Activated naive CD4-positive, alpha-beta T cell treated with Interleukin-2 at 50 U/mL for 16 hours (primary cell): ENCODE measurements at places on chromosomes 1 and 21.
A peak's percentile ranks its signal among the peaks of the same experiment; 100 is the strongest.

- DNase-seq, result peak; percentile 95
Observed at GRCh38 chr1:111619635-111620440, at the start of gene RAP1A. Gene RAP1A (plus strand): TSS chr1:111619789. CDS start chr1:111691361, 71,572 bp downstream.

GRCh38 chr1:113802367-113803007, 9.8 kb downstream of the RSBN1 start:
- no peak for DNase-seq

- DNase-seq, result no peak
Observed at GRCh38 chr1:3440711-3441409, 13.6 kb upstream of the ARHGEF16 start.

GRCh38 chr1:5849550-5849949, 142.7 kb downstream of the NPHP4 start:
- no peak for DNase-seq

DNA sequence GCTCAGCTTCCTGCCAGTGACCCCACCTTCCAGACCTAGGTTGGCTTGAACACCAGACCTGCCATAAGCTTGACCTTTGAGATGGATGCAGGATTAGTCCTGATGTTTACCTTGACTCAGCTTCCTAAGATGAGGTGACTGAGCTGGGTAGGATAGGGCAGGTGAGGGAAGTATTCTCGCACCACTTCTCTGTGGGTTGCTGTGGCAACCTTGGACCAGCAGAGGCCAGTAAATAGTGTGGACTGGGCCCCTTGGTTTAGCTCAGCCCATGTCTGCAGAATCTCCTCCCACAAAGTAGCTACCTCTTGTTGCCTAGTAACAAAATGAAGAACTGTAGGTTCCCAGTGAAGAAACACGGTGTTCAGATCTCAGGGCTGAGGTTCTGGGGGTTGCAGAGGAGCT, 8.4 kb downstream of the RPS6KA1 start:
- no peak for DNase-seq

DNA sequence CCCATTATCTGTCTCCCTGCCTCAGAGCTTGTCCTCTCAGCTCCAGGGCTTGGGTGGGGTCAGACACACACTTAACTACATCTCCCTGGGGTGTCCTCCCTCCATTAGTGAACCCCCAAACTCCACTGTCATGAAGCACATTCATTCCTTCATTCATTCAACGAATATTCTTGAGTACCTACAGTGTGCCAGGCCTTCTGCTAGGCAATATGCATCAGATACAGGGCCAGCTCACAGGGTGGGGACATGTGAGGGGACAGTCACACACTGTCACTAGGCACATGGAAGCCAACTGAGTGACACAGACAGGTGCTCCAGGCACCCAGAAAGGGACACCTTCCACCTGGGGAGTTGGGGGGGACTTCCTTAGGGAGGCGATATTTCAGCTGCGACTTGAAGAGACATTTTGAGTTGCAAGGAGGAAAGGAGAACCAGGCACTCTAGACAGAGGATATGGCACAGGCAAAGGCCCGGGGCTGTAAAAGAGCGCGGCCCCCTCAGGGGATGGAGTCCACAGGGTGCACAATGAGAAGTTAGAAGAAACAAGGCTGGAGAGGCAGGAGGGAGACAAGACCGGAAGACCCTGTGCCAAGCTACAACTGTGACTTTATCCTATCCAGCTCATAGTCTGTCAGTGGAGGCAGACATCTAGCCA, 8.7 kb upstream of the S100A8 start:
- no peak for DNase-seq
